NCI-H748 treated with DMSO at 0.1 percent for 48 hours (cell line): ENCODE measurements at places on chromosomes 5 and 9.

GRCh38 chr5:68240771-68241170 is 25.2 kb downstream of the PIK3R1 start:
- no peak for DNase-seq

DNA sequence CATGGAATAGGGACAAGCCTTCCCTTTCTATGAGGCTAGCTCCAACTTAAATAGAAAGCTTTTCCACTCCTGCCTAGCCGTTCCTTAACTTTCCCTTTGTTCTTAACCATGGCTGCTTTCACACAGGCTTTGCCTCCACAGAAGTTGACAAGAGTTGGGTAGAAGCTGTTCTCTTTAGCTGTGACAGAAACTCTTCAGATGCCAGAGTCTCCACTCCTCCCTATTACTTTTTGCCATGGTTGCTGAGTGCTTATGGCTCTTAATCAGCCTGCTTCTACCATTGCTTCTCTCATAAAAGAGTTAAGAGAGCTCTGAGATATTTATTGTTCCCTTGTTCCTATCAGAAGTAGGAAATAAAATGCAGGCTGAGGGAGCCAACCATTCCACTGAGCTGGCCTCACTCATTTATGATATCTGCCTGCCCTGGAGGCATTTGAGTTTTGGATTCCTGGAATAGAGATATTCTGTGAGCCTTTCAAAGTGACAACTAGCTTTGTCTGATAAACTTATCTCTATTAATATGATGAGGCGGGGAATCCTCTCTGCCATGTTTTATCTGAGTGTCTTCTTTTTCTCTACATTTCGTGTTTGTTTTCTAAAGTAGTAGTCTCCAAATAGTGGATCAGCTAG is 162.6 kb downstream of the DMAC1 start:
- DNase-seq: no peak

GRCh38 chr9:33202018-33202417 is 34.9 kb upstream of the B4GALT1 start:
- DNase-seq: no peak

GRCh38 chr9:81193362-81194339 is 495.7 kb downstream of the TLE1 start:
- peak; percentile 18 for DNase-seq
